Activated CD4-positive, alpha-beta T cell treated with anti-CD3 and anti-CD28 coated beads for 48 hours (primary cell): ENCODE measurements at places on chromosomes 5 and 9.

GRCh38 chr5:32047056-32047455 lies 127.1 kb downstream of the GOLPH3 start:
- DNase-seq, result no peak

DNA sequence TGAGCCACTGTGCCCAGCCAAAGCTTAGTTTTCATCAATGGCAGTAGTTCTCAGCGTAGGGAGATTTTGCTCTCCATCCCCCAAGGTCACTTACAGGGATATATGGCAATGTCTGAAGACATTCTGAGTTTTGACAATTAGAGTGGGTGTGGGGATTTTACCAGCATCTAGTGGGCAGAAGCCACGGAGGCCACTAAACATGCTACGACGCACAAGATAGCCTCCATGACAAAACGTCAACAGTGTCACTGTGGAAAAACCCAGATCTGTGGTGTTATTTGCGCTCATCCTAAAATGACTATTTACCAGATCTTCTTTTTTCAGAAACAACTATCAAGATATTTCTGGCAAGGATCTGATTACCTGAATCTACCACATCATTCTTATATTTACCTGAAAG lies 68.2 kb downstream of the CDC14B start:
- DNase-seq, result peak; percentile 9

- no peak for DNase-seq
These were observed 26.2 kb upstream of the HSPA9 start for GRCh38 chr5:138601444-138601843.

DNA sequence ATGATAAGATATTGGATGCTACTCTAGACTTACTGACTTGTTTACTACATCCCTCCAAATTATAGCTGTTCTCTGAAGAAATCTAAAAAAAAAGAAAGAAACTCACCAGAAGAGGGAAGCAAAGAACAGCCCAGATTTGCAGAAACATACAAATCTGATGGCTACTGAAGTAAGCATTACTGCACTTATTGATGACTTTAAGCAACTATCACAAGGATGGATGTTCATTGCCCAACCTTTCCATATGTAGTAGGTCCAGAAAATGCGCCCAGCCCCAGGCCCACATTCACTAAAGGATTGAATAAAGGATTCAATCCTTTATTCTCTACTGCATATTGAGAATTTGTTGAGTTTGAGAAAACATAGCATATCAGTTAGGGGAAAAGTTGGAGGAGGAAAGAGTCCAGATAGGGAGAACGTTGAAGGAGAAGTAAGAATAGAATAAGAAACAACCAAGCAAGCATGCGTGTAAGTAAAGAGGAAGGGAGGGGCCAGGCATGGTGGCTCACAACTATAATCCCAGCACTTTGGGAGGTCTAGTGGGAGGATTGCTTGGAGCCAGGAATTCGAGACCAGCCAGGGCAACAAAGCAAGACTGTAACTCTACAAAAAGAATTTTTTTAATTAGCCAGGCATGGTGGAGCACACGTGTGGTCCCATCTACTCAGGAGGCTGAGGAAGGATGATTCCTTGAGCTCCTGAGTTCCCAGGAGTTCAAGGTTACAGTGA lies 33.8 kb upstream of the DTWD2 start:
- no peak for DNase-seq

DNA sequence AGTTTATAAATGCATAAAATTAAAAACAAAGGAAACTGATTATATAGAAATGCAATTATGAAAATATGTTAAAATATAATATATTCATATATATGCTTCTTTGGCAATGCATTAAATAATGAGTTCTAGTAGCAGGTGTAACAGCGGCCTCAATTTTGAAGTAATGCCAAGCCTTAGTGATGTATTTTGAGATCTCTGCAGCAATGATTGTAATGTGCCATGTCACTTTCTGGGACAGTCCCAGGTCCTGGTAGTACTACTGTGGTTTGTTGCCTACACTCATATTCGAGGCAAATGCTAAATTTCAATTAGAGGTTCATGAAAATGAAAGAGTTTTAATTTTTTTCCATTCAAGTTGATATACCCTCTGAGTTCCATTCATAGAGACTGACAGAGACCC lies 75.8 kb upstream of the ORM1 start:
- no peak for DNase-seq

DNA sequence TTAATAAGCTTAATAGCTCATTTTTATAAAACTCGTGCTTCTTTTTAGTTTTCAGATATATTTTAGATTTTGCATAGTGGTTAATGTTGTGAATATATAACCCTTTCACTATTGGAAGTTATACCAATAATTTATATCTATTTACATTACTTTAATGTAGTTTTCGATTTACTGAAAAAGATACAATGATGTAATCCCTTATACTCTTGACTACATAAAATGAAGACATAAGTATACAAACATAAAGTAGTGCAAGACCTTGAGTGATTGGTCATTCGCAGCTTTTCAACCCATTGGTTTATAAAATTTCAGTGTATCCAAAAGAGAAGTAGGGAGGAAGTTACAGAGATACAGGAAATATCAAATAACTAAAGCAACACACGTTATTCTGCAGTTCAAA lies 84.3 kb upstream of the GRHPR start:
- DNase-seq, result no peak

GRCh38 chr5:67400752-67401151 lies 204.2 kb upstream of the CD180 start:
- no peak for DNase-seq

- no peak for DNase-seq
These were observed 93.8 kb downstream of the NXNL2 start for GRCh38 chr9:88628811-88629210.

GRCh38 chr9:68817079-68817875 lies 112.2 kb downstream of the PIP5K1B start:
- no peak for DNase-seq

- DNase-seq, result no peak
These were observed 15.0 kb downstream of the ANKRD33B start for GRCh38 chr5:10578869-10579268.
